ENCODE measurements at places on chromosomes 1 and 21.

- no peak for DNase-seq
Measured at GRCh38 chr21:45871616-45872236, 109.8 kb upstream of the COL6A1 start.

- no peak for DNase-seq
Measured at GRCh38 chr1:23804183-23804835, 3.8 kb upstream of the GALE start.

DNA sequence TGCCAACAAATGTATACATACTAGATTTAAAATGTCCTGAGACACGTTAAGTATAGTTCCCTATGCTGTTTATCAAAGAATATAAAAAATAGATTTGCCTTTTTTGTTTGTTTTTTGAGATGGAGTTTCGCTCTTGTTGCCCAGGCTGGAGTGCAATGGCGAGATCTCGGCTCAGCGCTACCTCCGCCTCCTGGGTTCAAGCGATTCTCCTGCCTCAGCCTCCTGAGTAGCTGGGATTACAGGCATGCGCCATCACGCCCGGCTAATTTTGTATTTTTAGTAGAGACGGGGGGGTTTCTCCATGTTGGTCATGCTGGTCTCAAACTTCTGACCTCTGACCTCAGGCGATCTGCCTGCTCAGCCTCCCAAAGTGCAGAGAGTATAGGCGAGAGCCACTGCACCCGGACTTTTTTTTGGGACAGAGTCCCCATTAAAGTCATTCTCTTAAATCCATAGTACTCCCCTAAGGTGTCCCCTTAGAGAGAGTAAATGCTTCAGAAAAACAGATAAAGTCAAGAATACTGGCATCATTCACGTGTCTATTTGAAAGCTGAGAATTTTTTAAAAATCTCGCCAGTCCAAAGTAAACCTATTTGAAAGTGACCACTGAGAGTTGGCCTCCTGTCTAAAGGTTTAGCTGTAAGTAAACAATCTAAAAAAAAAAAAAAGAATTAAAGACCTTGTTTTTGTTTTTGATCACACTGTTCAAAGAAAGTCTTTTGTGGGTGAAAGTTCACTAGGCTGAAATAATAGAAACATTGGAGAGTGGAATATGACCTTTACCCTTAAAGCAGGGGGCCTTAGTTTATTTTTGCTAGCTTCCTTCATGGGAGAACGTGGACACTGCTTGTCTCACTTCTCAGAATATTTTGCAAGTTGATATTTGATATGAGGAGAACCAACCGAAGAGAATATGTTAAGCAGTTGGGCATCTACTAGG, 48.0 kb upstream of the SLC16A1 start:
- no peak for DNase-seq

DNA sequence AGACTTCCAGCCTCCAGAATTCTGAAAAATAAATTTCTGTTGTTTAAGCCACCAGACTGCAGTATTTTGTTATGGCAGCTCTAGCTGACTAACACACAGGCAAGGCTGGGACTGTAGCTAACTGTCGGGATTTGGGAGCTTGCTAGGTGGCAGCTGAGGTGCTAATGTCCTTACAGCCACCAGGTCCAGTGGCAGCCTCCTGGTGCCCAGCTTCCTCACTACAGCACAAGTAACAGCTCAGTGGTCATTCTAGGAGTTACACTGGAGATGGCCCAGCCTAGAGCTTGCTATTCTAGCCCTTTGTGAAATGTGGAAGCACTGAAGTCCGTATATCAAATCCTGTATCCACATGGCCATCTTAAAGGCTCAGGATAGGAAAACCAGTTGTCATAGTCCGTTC, 4.3 kb upstream of the C1orf115 start:
- DNase-seq: no peak

DNA sequence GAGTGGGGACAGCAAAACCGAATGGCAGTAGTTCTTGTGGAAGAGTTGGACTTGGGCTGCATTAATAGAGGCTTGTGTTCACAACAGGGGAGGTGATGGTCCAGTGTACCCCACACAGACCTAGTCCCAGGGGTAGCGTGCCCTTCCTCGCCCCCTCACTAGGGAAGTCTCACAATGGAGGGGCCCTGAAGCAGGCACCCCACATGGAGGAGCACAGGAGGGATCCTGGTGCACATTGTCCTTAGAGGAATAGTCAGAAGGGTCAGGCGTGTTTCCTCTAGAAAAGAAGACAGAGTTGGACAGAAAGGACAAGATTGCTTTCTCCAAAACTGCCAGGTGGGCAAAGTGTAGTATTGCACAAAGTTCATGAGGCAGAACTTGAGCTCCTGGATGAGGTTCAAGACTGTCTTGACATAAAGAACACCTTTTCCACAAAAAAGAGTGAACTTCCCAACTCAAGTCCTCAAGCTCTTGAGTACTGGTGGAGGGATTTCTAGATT, 23.3 kb downstream of the ETNK2 start:
- DNase-seq: no peak

GRCh38 chr1:114610546-114611245, 29.3 kb upstream of the BCAS2 start:
- no peak for DNase-seq

DNA sequence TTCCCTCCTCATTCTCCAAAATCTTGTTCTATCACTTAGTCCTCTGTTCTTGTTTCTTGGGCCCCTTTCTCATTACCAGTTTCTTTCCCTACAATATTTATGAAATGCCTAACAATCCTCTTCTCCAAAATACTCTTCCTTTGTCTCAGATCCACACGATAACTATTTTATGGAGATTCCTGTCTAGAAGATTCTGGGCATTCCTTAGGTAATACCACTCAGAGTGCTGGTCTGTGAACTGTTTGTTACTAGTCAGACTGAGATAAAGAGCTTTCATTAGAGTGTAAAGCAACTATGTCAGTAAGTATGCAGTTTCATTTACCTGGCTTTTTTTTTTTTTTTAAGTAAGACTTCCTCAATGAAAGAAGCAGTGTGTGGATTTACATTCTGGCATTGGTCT, 18.1 kb upstream of the RCOR3 start:
- no peak for DNase-seq

- peak; percentile 9 for DNase-seq
Measured at GRCh38 chr1:222167111-222167510, 380.8 kb downstream of the HHIPL2 start.

- DNase-seq: no peak
Measured at GRCh38 chr1:12511516-12512468, 106.2 kb downstream of the DHRS3 start.

DNA sequence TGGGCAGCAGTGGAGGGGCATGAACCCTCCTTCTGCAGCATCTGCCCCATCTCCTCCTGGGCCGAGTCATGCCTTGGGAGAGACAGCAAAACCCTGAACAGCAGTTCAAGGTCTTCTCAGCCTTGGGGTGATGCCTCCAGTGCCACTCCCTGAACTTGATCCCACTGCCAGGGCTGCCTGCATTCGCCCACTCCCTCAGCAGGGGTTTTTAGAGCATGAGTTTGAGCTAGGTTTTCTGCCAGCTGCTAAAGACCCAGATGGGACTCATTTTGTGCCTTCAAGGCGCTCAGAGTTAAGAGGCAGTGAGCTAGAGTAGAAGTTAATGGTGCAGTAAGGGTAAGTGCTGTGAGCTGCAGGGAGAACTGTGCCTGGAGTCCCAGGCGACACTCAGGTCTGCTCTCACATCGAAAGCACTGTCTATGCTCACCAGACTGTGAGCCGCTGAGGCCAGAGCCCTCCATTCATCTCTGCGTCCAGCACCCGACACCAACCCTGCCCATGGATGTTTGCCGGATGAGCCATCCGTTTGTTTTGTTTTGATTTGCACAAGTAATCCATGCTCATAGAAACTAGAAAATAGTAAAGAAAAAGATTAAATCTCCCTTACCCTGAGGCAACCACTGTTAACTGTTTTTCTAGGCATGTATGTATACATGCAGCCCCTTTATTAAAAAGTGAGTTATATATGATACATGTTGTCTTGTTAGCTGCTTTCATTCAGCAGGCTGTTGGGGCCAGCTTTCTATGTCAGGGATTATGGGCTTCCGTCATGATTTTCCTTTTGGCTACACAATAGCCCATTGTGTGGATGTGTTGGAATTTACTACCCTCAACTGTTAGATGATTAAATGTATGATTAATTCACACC, 67.8 kb downstream of the VPS26C start:
- DNase-seq: no peak

DNA sequence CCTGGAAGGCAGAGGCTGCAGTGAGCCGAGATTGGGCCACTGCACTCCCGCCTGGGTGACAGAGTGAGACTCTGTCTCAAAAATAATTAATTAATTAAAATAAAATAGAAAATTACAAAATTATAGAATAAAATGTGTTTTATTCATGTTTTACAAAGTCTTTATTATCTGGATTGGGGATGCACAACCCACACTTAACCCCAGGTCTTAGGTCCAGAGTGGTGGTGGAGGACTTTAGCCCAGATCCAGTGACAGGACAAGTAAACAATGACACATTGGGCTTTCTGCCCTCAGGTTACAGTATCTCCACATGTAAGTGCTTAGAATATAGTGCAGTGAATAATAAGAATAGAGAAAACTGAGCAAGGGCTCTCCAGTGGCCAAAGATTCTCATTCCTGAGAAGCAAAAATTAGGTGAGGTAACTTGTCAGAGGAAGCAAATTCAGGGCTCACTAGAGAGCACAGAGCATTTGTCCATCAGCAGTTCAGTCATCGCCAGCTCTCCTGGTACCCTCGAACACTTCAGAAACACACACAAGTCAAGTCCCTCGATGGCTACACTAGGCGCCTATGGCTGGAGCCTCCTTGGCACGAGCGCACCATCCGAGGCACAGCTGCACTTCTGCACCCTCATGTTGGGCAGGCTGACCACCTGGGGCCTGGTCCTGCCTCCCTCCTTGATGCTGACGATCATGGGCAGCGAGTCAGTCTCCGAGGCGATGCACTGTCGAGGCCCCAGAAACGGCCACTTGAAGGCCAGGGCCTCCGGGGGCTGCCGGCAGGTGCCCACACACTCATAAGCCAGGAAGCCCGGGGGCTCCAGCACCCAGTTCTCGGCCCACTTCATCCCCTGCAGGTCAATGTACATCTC, 2.6 kb downstream of the LEFTY1 start:
- DNase-seq: no peak

DNA sequence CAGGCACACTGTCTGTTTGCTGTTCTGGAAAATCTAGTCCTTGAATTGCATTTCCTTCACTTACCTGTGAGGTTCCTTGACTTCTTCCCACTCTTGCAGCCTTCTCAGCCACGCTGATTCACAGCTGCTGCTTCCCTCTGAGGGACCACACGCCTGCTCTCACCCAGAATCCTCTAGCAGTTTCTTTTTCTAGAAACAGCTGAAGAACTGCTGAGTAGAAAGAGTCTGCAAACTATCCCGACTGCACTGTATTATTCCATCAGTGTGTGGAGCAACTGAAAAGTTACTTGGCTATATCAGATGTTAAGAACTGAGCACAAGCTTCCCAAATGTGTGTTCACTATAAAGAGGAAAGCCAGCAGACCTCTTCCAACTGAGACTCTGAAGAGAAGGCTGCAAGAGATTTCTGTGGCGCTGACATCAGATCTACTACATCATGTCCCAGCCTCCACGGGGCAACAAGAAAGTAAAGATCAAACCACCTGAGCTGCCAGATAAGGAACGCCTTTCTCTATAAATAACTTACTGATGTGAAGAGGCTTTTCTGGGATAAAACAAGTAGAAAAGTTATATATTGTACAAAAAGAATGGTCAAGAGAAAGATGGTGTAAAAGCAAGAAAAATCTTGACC, 226.6 kb downstream of the RERE start:
- DNase-seq: no peak

DNA sequence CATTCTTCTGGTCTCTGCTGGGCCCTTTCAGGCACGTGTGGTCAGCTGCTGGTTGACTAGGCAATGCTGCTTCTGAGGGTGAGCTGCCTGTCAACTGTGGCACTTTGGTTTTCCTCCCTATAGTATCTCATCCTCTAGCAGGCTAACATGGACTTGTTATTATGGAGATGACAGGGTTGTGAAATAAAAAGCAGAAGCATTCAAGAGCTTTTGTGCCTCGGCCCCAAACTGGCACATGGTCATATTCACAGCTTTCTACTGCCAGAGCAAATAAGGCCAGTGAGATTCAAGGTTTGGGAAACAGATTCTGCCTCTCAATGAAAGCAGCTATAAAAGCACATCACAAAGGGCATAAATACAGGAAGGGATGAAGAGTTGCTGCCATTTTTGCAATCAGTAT, 1.6 kb upstream of the ZNF124 start:
- DNase-seq: peak; percentile 42

DNA sequence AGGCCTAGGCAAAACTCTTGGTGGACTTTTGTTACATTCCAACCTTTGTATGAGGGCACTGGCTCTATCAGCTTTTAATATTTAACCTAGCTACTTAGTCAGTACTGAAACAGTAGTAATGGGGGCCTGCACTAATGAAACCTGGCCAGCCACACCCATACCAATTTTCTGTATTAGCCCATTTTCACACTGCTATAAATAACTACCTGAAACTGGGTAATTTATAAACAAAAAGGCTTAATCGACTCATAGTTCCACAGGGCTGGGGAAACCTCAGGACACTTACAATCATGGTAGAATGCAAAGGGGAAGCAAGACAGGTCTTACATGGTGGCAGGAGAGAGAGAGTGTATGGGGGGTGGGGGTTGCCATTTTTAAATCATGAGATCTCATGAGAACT, 245.7 kb upstream of the RGS18 start:
- no peak for DNase-seq

DNA sequence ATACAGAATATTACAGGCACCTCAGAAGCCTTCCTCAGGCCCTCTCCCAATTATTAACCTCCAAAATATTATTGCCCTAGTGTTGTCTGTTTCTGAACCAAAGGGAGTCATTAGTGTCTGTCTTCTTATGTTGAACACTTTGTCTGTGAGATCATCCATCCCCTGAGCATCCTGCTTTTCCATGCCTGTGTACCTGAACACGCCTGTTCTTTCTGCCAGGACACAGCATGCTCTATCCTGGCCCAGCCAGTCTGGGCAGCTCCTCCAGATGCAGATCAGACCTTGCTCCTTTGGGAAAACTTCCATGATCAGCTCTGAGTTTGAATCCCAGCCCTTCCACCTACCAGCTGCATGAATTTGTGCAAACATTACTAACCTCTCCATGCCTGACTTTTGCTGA, 11.0 kb upstream of the CDC42 start:
- no peak for DNase-seq

Data from hematopoietic multipotent progenitor cell (in vitro differentiated cells).